T follicular helper cell (primary cell): ENCODE measurements at places on chromosomes 2 and 18.

- DNase-seq: no peak
Observed at GRCh38 chr2:225069966-225070365, 27.7 kb upstream of the DOCK10 start.

- peak; percentile 9 for DNase-seq
Observed at GRCh38 chr2:44237221-44237620, 38.1 kb upstream of the SLC3A1 start.

GRCh38 chr2:109258376-109258775 is 129.4 kb downstream of the SH3RF3 start:
- no peak for DNase-seq

GRCh38 chr18:50775726-50776125 is 44.1 kb downstream of the MRO start:
- DNase-seq: no peak

- no peak for DNase-seq
Observed at GRCh38 chr2:150410809-150411208, 76.7 kb downstream of the RND3 start.

DNA sequence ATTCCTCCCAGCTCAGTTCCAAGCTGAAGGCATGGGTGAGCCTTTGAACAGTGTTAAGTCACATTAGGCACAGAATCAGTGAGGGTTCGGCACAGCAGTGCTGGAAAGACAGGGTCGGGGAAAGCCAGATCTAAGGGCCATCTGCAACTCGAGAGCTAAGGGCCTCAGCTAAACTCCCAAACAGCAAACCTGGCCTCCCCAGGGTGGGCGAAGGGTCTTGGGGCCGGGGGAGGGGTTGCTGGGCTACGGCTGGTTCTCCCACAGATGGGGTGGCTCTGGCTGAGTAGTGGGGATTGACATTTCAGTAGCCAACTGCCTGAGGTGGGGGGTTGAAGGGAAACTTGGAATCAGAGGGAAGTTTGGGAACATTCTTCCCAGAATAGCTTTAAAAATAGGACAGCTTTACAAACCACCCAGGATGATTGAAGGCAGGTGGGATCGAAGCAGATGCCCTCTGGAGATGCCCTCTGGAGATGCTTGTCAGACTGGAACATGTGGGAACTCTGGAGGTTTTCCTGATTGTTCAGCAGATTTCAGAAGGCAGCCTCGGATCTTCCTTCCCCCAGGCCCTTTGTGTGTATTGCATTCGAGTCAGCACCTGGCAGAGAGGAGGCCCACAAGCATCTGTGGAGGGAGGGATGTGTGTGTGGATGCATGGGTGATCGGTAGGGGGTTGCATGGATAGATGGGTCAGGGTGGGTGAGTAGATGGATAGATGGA is 156.4 kb downstream of the SMAD7 start:
- DNase-seq: no peak

DNA sequence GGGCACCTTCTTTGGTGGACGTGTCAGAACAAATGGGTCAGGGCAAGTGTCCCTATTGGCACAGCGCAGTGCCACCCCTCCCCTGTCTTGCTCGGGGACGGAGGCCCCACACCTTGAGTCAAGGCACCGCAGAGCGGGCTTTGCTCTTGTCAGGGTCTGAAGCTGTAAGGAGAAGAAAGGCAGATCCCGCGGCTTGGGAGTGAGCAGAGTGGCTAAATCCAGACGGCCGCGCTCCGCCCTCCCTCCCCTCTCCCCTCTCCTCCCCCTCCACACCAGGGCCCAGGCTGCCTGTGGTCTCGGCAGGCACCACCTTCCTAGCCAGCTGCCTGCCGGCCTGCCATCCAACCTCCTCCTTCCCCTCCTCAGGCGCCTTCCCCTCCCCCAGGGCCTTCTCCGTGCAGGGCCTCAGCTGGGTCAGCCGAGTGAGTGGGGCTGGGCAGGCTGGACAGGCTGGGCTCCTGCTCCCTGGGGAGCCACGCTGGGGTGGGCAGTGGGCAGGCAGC is 25.8 kb downstream of the SPEG start:
- no peak for DNase-seq

GRCh38 chr18:48002933-48003365 is 72.5 kb upstream of the SMAD2 start:
- DNase-seq: no peak

GRCh38 chr18:78949216-78949615 is 30.4 kb upstream of the SALL3 start:
- no peak for DNase-seq

DNA sequence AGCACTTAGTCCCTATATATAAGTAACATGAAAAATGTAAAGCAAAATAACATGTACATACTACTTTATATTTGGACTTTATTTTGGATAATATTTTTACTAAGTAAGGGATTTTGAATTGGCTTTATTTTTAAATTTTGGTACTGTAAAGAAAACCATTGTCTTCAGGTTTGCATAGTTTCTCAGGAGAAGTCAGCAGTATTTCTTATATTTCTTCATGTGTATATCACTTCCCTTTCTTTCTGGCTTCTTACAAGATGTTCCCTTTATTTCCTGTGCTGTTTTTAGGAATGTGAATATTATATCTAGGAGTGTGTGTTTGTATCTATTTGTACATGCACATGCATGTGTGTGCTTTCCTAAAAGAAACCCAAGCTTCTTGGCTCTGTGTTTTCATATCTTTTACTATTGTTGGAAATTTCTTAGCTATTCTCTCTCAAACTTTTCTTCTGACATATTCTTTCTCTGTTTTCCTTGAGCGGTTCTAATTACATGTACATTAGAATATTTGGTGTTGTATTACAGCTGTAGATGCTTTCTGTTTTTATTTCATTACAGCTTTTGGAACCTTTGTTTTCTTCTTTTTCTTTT is 1549.7 kb upstream of the ACVR2A start:
- DNase-seq: no peak

GRCh38 chr18:63249771-63250170 is 69.8 kb downstream of the BCL2 start:
- DNase-seq: no peak

- no peak for DNase-seq
Observed at GRCh38 chr18:31101183-31102024, 817 bp downstream of the DSC2 start.

- no peak for DNase-seq
Observed at GRCh38 chr2:37391711-37392110, 47.3 kb downstream of the QPCT start.

DNA sequence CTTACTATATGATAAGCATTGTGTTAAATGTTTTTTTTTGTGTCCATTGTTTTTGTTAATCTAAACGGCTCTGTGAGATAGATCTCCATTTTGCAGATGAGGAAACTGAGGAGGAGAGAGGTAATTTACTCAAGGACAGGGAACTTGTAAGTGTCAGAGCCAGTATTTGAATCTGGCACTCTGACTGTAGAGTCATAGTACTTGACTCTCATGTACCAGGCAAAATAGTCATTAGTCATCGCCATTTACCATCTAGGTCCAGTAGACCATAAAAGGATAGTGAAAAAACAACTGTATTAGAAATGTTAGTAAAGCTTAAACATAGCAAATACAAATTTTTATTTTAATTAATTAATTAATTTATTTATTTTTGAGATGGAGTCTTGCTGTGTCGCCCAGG is 4.8 kb downstream of the PSMD14 start:
- no peak for DNase-seq

DNA sequence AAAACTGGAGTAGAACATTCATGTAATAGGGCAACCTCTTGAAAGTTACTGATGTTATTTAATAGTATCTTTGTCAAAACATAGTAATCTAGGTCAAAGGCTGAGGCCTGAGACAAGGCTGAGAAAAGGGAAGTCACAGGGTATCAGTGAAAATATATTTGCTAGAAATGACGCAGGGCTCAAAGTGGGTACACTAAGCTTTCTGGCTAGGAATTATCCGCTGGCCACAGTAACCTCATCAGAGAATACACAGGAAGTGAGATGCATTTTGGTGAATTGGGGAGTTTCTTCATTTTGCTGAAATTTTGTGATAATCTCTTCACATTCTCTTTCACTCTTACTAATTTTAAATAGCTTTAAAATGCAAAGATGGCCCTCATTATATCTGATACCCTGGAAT is 206.8 kb downstream of the OTX1 start:
- no peak for DNase-seq

- DNase-seq: no peak
Observed at GRCh38 chr18:36255072-36255698, 42.3 kb upstream of the FHOD3 start.

DNA sequence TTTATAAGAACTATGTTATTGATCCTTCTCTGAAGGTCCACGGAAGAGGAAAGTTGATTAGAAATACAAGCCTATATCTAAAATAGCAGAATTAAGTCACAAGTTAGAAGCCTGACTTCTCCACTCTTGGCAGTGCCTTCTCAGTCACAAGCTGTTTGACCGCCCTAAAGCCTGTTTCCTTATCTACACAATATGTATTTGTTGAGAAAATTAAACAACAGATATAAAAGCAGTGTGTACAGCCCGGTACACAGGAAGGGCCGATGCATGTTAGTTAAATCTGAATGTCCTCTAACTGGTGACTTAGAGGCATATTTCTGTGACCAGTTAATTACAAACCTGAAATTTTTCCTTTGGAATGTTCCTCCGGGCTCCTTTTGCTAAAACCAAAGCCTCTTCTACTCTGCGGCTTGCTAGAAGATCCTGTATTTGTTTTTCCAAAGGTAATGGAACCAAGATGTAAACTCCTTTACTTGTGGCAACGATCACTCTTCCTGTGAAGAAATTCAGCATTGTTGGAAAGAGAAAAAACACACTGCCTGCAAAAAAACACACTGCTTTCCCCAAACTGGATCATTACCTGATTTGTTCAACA is 33.4 kb downstream of the TGFBRAP1 start:
- DNase-seq: no peak

GRCh38 chr2:8565399-8566154 is 116.3 kb upstream of the ID2 start:
- no peak for DNase-seq

GRCh38 chr2:237280229-237280628 is 133.7 kb downstream of the COL6A3 start:
- no peak for DNase-seq

GRCh38 chr18:23850215-23850614 is 161.0 kb downstream of the LAMA3 start:
- no peak for DNase-seq

GRCh38 chr18:75840131-75840530 is 412.6 kb upstream of the SMIM21 start:
- no peak for DNase-seq

DNA sequence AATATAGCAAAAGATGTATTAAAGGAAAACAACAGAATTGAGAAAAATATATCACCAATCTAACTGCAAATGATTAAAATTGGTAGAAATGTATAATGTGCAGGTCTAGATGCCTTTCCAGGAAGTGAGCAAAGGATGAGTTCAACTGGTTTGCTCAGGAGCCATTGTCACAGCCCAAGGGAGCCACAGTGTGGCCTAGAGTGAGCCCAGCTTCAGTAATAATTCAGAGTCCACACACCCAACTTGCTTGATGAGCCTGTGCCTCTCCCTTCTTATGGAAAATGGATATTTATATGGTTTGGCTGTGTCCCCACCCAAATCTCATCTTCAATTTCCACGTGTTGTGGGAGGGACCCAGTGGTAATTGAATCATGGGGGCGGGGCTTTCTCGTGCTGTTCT is 92.2 kb upstream of the ASAP2 start:
- DNase-seq: no peak

GRCh38 chr18:32618546-32618945 is 147.9 kb upstream of the GAREM1 start:
- DNase-seq: no peak

- no peak for DNase-seq
Observed at GRCh38 chr2:46955764-46956163, 40.2 kb upstream of the MCFD2 start.

GRCh38 chr18:33745151-33745795 is 167.3 kb downstream of the ASXL3 start:
- no peak for DNase-seq

- no peak for DNase-seq
Observed at GRCh38 chr2:192735447-192735846, 540.7 kb upstream of the TMEFF2 start.

GRCh38 chr2:206063635-206064034 is 22.3 kb downstream of the INO80D start:
- no peak for DNase-seq

- no peak for DNase-seq
Observed at GRCh38 chr2:74746480-74746879, 87.4 kb upstream of the HK2 start.

GRCh38 chr2:168363347-168364092 is 92.6 kb upstream of the CERS6 start:
- no peak for DNase-seq

- DNase-seq: no peak
Observed at GRCh38 chr2:158011055-158011771, 90.5 kb upstream of the UPP2 start.

DNA sequence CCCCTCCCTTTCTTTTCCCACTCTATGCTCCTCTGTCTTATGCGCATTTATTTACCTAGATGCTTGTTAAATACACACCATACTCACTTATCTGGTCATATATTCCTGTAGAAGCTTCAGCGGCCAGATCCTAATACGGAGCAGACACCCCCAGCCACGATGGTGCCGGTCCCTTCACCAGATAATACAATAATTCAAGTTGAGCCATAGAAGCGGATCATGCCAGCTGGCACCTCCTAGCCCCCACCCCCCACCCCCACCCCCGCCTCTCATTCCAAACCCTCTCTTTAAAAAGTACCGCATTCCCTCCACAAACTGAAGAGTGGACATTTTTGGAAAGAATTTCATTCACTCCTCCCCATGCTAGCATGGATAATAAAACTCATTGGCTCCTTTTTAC is 95.2 kb downstream of the BIN1 start:
- no peak for DNase-seq

DNA sequence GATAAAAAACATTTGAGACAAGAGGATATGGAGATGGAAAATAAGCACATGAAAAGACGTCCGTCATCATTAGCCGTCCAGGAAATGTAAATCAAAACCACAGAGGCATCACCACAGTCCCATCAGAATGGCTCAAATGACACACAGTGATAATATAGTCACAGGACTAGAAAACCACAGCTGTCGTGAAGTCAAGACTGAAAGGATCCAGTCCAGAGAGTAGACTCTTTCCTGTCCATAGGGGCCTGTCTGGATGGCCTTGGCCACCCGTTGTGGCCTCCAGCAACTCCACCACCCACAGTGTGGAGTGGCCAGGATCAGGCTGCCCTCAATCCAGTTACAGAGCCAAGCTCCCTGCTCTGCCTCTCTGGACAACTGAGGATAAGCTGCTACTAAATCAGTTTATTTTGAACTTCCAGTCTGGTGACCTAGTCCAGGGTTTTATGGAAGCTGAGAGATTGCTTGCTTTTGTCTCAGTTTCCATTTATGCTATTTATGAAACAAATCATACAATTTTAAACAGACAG is 60.4 kb downstream of the RHOB start:
- no peak for DNase-seq

- no peak for DNase-seq
Observed at GRCh38 chr2:174969091-174969734, 36.0 kb downstream of the CHN1 start.
